ENCODE measurements at places on chromosomes 4 and X. TPM values are rescaled to one million over a fixed set of nuclear protein-coding genes. Genes with fewer than 3 reads are reported as not detected.
A peak's percentile ranks its signal among the peaks of the same experiment; 100 is the strongest.

GRCh38 chr4:62194342-62194741 is 994.2 kb downstream of the ADGRL3 start:
- ATAC-seq = no peak

DNA sequence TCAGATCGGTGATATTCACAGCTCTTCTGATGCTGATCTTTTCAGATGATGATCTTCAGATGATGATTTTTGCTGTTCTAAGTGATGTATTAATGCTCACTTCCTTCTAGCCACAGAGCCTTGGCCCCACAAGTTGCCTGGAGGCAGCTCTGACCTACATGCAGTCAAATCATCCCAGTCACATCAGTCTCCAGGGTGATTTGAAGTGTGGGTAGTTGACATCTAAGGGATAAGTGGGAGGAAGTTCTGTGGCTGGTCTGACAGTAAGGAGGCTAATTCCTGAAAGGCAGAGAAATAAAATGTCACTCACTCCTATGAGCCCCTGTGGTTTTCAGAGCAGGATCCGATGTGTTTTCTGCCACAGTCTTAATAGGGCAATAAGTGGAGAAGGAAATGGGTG is 79.8 kb upstream of the RPL34 start:
- ATAC-seq = no peak

The CXCL11 gene
- total RNA-seq = 0.24 TPM

The WDR17 gene
- 0.48 TPM for total RNA-seq

The BBS12 gene
- total RNA-seq = 1.00 TPM

DNA sequence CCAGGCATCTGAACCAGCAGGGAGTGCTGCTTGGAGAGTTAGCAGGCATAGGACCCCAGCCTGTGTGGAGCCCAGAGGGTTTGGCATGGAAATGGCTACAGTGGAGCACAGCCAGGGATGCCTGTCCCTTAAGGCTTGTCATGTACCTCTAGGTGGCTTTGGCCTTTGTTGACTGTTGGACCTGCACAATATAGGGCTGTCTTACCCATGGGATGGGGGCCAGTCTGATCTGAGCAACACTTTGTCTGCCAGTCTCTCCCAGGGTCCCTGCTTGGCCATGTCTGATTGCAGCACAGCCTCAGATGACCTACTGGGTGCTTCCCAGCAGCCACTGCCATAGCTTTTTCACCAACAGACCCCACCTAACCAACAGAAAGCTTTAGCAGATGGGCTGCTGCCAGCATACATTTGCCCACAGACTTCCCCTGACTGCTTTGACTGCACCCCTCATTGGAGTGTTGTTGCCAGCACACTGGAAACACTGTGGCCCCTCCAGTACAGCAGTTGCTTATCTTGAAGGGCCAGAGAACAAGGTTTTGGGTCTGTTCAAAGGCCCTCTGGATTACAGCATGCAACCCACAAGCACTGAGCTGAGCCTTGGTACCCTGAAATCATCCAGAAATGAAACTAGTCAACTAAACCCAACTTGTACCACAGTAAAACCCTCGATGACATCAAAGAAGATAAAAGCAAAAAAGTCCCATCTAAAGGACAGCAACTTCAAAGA is 22.1 kb downstream of the ANAPC10 start:
- ATAC-seq = no peak

DNA sequence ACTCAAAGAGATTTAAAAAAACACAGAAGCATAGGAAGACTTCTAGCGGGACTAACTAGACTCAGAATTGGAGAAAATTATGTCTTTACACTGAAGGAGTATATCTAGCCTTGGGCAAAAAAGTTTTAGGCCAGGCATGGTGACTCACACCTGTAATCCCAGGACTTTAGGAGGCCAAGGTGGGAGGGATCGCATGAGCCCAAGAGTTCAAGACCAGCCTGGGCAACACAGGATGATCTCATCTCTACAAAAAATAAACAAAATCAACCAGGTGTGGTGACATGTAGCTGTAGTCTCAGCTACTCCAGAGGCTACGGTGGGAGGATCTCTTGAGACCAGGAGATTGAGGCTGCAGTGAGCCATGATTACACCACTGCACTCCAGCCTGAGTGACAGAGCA is 99.5 kb downstream of the NEUROG2 start:
- ATAC-seq = peak; percentile 71

The HPGDS gene
- not detected for total RNA-seq

The GPRIN3 gene
- total RNA-seq = 0.36 TPM

The MTNR1A gene
- not detected for total RNA-seq

DNA sequence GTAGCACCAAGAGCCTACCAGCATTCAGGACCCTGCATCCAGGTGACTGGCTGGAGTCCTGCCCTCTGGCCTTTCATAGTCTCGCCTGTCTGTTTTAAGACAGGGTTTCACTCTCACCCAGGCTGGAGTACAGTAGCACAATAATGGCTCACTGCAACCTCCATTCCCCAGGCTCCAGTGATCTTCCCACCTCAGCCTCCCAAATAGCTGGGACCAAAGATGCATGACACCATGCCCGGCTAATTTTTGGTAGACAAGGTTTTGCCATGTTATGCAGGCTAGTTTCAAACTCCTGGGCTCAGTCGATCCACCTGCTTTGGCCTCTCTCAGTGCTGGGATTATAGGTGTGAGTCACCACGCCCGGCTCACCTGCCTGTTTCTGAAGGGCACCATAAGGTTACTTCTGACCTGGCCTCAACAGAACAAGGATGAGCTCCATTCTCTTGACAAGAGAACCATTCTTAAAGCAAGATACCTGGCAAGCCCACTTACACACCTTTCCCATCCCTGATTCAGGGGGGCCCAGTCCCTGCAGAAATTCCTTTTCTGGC is 6.7 kb downstream of the RPS4X start:
- peak; percentile 63 for ATAC-seq

GRCh38 chr4:160772668-160773067 is 1391.1 kb downstream of the FSTL5 start:
- ATAC-seq = no peak
